Right ventricle myocardium inferior (tissue), 1 donor: ENCODE measurements at places on chromosomes 16 and 17. TPM values are rescaled to one million over a fixed set of nuclear protein-coding genes. Genes with fewer than 3 reads are reported as not detected.

Gene RNF157
- total RNA-seq = 19.4 TPM

Gene CMTM4
- 10.9 TPM for total RNA-seq

Gene KRT33A
- not detected for total RNA-seq

Gene ENGASE
- 29.8 TPM for total RNA-seq

Gene FNDC8
- total RNA-seq = not detected

Gene DNAAF1
- total RNA-seq = not detected

Gene ARSG
- total RNA-seq = 2.2 TPM

Gene TNFRSF13B
- not detected for total RNA-seq

Gene PIK3R5
- total RNA-seq = 2.8 TPM

Gene CBX4
- total RNA-seq = 23.7 TPM

Gene NUDT16L1
- total RNA-seq = 52.3 TPM

Gene FBXL16
- total RNA-seq = not detected

Gene C16orf95
- 4.2 TPM for total RNA-seq
